ENCODE measurements at places on chromosomes 7 and 10.

- DNase-seq: no peak
Measured at GRCh38 chr7:139582130-139582650, 58.7 kb downstream of the CLEC2L start.

- no peak for DNase-seq
Measured at GRCh38 chr7:117231047-117231359, 91.9 kb downstream of the WNT2 start.

- peak; percentile 76 for DNase-seq
Measured at GRCh38 chr7:48089046-48090003, at the start of gene UPP1. Gene UPP1 (plus strand): TSS chr7:48089265. CDS start chr7:48094784, 5,519 bp downstream.

DNA sequence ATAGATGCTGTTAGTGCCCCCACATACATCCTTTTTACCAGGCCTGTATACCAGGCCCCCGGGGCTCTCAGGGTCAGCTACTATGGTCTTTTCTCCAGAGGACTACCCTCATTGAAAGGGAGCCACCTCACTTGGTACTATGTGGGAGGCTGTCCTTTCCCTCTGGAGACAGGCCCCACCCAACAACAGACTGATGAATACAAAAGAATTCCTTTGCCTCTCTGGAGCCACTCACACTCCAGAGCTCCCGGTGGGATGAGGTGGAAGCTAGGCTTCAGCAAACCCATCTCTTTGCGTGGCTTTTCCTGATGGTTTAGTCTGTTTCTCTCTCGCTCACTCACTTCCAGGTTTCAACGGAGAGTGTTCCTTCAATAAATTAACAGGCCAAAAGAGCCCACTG lies 30.3 kb downstream of the ANKMY2 start:
- no peak for DNase-seq

DNA sequence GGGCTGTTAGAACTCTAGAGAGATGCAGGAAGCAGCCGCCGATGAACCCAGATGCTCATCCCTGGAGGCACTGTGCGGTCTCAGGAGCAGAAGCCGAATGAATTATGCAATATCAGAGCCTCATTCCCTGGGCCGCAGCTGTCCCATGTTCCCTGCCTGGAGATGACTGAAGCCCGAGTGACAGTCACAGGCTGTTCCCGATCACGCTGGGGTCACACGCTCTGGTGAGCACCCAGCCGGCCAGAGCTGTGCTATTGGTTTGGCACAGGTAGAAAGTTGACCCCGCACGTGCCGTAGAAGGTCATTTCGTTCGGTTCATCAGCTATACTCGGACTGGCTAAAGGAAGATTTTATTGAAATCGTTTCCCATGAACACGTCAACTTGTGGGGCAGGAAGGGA lies 140.5 kb upstream of the SH2B2 start:
- no peak for DNase-seq

DNA sequence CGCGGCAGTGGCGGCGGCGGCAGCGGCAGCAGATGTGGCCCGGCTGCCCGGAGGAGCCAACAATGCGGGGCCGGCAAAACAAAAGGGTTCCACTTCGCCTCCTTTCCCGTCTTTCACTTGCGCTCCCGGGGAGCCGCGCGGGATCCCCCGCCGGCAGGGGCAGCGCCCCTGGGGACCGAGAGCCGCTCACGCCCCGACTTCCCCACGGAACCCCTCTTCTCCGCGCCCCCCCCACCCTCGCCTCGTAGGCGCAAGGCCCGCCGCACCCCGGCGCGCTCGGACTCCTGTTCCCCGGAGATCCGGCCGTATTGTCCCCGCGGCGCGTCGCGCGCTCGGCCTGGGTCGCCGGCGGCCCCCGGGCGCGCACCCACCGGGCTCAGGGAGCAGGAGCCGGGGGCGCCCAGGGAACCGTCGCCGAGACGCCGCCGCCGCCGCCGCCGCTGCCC lies 854 bp downstream of the CTBP2 start:
- no peak for DNase-seq

DNA sequence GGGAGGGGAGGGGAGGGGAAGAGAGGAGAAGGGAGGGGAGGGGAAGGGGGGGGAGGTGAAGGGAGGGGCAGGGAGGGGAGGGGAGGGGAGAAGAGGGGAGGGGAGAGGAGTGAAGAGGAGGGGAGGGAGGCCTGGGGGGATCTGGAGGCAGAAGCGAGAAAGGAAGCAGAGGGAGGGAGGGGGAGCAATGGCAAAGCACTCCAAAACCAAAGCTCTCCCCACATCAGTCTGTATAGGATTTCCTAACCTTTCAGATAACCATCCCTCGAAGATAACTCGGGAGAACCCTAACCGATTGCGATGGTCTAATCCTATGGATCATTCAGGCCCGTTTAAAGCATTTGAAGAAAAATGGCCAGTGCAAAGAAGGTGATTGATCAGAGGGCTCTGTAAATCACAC lies 19.0 kb downstream of the EBF3 start:
- no peak for DNase-seq

GRCh38 chr10:122357685-122358084 lies 16.8 kb upstream of the PLEKHA1 start:
- DNase-seq: no peak

GRCh38 chr7:28992798-28993197 lies 34.7 kb upstream of the TRIL start:
- DNase-seq: no peak

DNA sequence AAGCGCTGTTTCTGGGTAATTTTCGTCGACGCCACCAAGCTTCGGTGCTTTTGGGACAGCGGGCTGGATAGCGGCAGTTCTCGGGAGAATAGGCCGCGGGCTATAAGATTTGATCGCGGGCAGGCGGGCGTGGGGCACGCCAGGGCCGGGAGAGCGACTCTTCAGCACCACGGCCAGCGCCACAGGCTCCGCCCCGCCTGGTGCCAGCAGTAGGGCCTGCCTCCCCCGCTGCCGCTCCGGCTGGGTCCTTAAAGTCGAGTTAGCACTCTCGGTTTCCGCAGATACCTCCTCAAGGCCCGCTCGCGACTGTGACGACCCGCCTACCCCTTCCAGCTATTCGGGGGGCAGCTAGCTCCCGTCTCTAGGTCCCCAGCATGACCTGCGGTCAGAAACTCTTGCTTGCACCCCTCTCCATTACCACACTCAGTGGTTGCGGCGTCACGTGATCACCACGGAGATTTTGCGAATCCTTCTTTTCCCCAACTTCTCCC lies 9.4 kb downstream of the NXPH1 start:
- DNase-seq: no peak

DNA sequence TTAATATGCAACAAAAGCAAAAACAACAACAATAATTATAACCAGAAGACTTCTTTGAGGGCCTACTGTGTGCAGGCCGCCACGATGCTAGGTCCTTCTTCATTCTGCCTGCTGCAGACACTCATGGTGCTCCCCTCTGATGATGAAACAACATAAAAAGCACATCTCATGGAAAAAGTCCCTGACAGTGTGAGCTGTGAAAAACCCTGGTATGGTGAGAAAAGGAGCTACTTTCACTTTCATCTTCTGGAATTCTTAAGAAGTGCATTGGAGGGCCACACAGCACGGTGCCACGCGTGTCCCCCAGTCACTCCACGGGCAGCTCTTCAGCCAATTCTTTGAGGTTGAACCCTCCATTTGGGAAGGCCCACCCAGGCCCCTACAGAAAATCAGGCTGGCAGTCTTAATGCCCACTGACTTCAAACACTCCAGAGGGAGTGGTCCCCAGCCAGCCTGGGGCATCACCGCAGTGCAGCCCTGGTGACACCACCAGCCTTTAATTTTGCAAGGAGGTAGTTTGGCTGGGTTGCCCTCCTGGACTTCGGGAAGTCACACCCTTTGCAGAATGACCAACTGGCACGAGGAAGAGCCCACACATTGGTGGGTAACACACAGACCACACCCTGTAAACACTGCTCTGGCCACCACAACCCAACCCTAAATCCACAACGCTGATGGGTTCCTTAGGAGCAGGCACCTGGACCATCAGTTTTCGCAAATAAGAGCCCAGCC lies 7.7 kb downstream of the KCNMA1 start:
- DNase-seq: no peak
